ENCODE measurements at places on chromosomes 12 and 14.

- no peak for DNase-seq
Observed at GRCh38 chr12:5403411-5403810, 28.5 kb upstream of the NTF3 start.

DNA sequence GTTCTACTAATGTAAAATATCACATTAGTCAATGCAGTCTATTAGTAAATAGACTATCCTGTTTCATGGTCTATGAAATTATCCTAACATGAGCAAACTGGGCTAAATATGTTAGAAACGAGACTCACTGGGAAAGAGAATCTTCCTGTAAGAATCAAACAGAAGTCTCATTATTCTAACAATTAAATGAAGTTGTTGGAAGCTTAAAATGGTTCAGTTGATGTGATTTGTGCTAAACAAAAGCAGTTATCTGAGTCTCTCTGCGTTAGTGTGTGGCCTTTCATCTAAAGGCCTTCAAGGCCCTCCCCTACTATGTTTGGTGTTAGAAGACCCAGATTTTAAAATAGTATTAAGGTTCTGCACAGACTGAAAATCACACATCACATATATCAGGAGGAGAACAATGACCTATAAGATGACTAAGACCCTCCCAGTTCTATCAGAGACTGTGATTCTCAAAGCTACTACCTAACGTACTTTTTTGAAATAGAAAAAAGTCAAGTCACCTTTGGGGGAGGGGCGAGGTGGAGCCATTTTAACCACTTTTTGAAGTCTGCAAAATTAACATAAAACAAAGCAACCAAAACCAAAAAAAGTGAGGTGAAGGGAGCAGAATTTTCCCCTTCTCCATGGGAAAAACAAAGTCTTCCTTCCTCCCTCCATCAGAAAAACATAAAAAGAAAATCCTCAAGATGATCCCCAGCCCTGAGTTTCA lies 82.3 kb downstream of the DENND5B start:
- peak; percentile 10 for DNase-seq

DNA sequence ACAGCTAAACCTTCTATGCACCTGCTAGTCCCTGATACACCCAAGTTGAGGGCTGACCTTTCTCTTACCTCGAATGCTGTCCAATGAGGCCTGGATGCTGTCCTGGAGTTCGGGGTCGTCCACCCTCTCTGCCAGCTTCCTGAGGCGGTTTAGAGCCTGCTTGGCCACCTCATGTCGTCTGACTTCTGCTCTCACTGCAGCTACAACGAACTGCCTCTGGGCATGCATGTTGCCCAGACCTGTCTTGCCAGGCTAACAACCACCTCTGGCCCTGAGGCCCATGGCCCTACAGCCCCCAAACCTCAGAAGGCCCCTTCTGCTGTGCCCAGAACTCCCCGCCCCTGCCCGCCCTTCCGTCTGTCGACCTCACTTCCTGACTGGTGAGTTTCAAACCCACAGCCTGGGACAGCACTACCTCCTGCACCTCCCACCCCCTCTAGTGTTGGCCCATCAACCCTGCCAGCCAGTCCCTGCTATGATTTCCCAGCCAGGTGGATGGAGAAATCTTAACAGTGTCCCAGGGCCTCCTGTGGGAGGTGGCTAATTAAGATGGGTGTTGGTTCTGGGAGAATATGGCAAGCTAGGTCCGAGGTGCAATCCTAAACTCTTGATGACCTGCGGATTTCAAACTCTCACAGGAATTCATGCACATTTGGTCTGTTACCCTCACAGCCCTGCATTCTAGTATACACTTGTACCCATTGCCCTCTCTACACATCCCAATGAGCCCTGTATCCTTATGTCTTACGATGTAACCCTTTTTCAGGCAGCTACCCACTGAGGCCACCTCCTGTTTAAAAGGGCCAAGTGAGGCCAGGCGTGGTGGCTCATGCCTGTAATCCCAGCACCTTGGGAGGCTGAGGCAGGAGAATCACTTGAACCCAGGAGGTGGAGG lies 2.7 kb upstream of the TSPAN31 start:
- peak; percentile 55 for DNase-seq

GRCh38 chr12:67222302-67222701 lies 46.9 kb upstream of the CAND1 start:
- peak; percentile 51 for DNase-seq

DNA sequence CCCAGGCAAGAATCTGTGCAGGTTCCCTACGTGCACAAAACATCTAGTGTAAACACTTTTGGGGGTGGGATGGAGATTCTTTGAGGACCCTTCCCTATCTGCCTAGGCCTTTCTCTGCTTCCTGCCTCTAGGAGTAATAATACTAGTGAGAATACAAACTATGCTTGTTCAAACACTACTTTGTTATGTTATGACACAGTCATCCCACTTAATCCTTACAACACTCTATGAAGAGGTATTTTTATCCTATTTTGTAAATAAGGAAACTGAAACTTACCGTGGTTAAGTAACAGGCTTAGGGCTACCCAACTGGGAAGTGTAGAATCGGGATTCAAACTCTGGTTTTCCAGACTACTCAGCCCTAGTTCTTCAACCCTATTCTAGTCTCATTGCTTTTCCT lies 96.5 kb downstream of the KCNA5 start:
- no peak for DNase-seq

GRCh38 chr12:72024613-72025012 lies 86.0 kb downstream of the TPH2 start:
- no peak for DNase-seq

All from ELF-1 (cell line).